ENCODE measurements at places on chromosomes 7 and 10.

DNA sequence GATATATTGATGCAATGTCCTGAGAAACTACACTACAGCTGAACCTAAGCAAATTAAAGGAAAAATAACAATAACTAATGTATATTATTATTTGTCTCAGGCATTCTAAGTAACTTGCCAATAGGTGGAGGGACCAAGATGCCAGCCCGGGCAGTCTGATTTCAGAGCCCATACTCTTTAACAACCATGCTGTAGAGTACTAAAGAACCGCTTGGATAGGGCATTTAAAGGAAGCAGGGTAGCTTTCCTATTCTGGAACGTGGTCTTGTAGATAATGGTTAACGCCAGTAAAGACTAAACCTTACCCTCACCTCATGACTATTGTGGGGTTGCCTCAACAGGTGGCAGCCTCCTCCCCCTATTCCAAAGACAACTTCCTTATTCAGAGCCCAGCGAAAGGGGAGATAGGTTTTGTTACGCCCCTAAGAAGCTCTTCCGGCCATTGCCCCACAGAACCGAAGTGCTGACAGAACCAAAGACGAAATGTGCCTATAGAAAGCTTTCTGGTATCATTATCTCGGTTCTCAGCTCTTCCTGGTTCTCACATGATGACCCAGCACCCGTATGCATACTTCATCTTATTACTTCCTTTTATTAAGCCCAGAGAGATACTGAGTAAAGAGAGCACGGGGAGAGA lies 707 bp upstream of the C1GALT1 start:
- DNase-seq, result peak; percentile 74

GRCh38 chr10:61791216-61791615 lies 110.3 kb upstream of the ARID5B start:
- no peak for DNase-seq

GRCh38 chr7:46742601-46743000 lies 821.5 kb upstream of the IGFBP3 start:
- no peak for DNase-seq

GRCh38 chr7:71900556-71900955 lies 511.6 kb downstream of the CALN1 start:
- DNase-seq, result no peak

DNA sequence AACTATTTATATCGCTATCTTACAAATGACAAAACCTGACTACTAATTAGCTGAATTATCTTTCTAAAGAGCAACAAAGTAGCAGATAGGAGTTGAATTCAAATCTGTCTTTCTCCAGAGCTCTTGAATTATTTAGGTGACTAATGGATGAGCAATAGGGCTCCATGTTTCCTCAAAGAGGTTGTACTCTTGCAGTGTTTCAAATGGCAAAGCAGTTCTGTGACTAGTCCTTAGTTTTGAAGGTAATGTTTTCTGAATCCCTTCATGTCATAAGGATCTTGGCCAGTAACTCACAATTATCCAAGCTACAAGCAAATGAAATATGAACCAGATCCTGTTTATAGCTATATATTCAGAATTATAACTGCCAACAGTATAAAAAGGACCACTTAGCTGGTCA lies 999.7 kb downstream of the NRG3 start:
- DNase-seq, result no peak

DNA sequence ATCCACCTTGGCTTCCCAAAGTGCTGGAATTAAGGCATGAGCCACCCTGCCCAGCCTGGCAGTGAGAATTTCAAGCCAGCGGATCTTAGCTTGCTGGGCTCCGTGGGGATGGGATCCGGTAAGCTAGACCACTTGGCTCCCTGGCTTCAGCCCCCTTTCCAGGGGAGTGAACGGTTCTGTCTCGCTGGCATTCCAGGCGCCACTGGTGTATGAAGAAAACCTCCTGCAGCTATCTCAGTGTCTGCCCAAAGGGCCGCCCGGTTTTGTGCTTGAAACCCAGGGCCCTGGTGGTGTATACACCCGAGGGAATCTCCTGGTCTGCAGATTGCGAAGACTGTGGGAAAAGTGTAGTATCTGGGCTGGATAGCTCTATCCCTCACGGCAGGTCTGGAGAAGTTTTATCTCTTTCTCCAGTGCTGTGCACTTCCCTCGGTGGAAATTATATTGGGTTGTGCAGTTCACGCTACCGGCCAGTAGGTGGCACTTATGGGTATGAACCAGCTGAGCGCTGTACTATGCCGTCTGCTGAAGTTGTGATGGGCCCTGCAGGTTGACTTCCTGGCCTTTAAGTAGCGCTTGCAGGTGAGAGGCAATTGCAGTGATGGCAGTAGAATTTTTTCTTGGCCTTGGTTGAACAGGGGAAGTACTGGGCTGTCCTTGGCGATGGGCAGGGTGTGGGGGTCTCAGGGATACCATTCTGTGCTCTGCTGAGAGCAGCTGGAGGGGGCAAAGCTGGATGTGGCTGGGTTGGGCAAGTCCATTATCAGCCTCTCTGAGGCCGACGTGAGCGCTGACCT lies 138.0 kb upstream of the MTPN start:
- peak; percentile 62 for DNase-seq

- DNase-seq, result no peak
Observed at GRCh38 chr10:110327262-110327914, 22.7 kb upstream of the SMNDC1 start.

DNA sequence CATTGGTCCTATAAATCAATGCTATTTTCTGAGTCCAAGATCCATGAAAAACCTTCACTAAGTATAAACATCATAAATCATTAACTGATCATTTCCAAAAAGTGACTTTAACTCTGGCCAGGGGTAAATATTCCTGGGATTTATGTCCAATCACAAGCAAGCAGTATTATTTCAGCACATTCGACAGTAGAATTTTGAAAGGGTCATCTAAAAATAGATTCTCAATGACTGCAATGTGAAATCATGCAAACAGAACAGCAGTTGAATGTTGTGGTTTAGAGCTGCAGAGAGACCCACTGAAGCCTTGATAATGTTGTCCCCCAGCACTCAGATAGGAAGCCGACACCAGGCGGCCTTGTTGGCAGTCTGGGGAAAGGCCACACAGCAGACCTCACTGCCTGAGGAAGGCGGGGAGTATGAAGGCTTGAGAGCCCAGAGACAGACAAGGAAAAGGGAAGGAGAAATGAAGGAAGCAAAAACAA lies 38.1 kb downstream of the FAM107B start:
- peak; percentile 57 for DNase-seq

DNA sequence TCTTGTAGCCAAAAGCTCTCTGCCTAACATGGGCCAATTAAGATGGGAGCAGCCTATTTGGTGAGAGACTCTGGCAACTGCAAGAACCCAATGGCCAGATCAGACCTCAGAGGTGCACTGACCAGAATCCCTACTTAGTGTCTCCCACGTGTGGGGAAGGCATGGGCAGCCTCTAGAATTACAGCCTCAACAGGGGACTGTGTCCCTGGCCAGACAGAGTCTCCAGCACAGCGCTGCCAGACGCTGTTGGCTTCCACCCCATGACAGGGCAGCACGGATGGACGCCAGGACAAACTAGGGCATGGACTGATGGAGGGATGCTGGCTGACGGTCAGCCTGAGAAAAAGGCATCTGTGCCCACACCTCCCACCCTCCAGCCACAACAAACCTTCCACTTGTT lies 729.3 kb upstream of the AUTS2 start:
- DNase-seq, result no peak

- DNase-seq, result no peak
Observed at GRCh38 chr7:102873470-102874165, 39.2 kb upstream of the LRRC17 start.

- no peak for DNase-seq
Observed at GRCh38 chr7:115009736-115010440, 88.0 kb downstream of the MDFIC start.

GRCh38 chr7:100632951-100633717 lies 8.2 kb downstream of the TFR2 start:
- peak; percentile 60 for DNase-seq

GRCh38 chr10:91220194-91220953 lies at the start of gene PCGF5:
Gene PCGF5 (plus strand): TSS chr10:91220663. CDS start chr10:91222872, 2,209 bp downstream.
- peak; percentile 95 for DNase-seq

DNA sequence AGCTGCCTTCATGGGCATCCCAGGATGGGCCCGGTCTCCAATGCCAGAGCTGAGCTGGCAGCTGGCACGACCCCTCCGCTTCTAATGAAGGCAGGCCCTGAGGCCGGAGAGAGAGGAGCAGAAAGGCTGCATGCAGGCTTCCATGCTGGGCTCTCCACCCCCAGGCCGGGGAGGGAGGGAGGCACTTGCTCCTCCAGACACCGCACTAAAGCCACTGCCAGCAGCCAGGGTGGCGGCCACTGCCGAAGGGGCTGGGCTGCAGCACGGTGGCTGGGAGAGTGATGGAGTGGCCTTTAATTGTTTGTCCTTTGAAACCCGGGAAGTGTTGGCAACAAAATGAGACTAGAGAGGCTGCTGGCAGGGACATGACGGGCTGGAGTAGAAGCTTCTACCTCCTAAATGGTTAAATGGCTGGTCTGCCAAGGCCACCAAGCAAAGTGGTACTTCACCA lies 236.5 kb downstream of the SKAP2 start:
- no peak for DNase-seq

- no peak for DNase-seq
Observed at GRCh38 chr7:8226501-8226900, 35.5 kb downstream of the ICA1 start.

DNA sequence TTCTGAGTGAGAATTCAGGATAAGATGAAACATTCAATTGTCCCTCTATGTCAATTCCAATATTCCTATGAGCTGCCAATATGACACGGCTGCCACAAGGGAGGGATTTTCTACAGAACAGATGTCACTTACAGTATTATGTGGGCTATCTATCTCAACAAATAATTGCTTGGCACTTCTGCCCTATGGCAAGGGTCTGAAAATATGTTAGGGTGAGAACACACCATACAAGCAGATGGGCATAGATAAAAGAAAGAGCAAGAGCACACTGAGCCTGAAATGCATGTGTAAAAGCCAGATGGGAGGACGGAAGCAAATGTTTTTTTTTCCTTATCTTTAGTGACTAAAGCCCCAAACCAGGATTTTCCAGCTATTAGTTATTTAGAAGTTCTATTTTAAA lies 70.1 kb upstream of the TFEC start:
- DNase-seq, result no peak

DNA sequence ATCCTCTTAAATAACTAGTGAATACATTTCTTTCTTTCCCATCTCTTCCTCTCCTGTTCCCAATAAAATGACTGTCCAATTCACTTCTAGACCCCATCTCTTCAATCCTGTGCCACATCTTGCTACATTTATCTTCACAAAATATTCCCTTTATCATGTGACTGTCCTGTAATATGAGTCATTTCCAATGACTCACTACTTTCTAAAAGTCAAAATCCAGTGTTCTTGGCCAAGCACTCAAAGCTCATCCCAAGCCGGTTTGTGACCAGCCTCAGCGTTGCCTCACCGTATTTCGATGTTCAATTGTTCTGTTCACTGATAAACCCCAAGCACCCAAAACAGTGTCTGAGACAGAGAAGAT lies 104.7 kb downstream of the PARD3 start:
- DNase-seq, result no peak

DNA sequence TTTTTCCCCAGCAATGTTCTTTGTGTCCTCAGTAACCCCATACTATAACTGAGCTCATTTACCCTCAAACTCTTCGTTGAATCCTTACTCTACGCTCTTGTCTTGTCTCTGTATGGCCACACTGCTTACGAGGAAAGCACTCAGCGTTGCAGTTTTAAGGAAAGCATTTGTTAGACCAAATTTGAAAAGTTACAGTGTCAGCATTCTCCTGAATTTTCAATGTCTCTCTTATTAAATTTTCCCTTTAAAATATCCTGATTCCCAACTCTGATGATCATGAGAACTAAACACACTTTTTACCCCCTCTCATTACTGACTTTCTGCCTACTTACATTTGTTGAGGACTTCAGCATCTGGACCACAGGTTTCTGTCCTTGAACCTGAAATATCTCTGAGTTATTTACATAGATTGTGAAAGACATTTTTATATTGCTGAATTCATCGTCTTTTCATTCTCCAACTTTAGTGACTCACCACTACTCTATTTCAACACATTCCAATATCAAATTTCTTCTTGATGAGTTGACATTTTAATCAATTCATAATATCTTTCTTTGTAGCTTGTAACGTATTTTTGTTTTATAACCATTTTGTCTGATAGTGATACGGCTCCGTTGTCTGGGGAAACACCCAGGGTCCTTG lies 19.8 kb upstream of the VWDE start:
- no peak for DNase-seq

- DNase-seq, result no peak
Observed at GRCh38 chr7:3117488-3118231, 74.0 kb upstream of the CARD11 start.

- no peak for DNase-seq
Observed at GRCh38 chr7:78299088-78299487, 500.5 kb downstream of the PHTF2 start.

DNA sequence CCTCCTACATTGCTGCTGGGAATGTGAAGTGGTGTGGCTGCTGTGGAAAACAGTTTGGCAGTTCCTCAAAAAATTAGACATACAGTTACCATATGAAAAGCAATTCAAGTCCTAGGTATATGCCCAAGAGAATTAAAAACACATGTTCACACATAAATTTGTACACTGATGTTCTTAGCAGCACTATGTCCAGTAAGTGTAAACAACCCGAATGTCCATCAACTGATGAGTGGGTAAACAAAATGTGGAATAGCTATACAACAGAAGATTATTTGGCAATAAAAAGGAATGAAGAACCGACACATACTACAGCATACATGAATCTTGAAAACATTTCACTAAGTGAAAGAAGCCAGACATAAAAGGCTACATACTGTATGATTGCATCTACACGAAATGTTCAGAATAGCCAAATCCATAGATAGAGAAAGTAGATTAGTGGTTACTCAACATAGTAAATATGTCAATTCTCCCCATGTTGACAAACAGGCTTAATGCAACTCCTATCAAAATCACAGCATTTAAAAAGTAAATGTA lies 17.2 kb downstream of the CEP41 start:
- DNase-seq, result no peak

GRCh38 chr7:54860843-54861242 lies 101.8 kb upstream of the SEC61G start:
- no peak for DNase-seq

DNA sequence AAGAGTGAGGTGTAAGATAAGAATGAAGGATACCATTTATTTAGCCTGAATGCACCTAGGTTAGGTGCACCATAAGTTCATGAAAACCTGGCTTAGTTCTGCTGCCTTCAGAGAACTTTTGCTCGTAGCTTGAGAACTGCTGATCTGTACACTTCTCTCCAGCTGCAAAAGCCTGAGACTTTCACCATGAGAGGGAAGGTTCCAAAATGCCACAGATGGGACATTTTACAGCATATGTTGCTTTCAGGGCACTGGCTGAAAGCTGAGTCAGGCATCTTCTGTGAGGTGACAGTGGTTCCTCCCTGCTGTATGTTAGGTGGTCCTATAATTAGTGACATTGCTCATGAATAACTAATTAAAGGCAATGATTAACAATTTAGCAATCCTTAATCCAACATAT lies 298.3 kb downstream of the GALNT17 start:
- no peak for DNase-seq

GRCh38 chr10:131745591-131745990 lies 155.2 kb upstream of the PPP2R2D start:
- no peak for DNase-seq

- DNase-seq, result no peak
Observed at GRCh38 chr10:112287844-112288243, 4.6 kb downstream of the TECTB start.

GRCh38 chr10:33631991-33632390 lies 297.5 kb upstream of the NRP1 start:
- no peak for DNase-seq
